Stimulated activated CD4-positive, alpha-beta T cell treated with anti-CD3 and anti-CD28 coated beads, Interleukin-12 subunit alpha, Interleukin-12 subunit beta, amount 100 ng/mL, for 24 hours (primary cell): ENCODE measurements at places on chromosomes 16 and 17.

DNA sequence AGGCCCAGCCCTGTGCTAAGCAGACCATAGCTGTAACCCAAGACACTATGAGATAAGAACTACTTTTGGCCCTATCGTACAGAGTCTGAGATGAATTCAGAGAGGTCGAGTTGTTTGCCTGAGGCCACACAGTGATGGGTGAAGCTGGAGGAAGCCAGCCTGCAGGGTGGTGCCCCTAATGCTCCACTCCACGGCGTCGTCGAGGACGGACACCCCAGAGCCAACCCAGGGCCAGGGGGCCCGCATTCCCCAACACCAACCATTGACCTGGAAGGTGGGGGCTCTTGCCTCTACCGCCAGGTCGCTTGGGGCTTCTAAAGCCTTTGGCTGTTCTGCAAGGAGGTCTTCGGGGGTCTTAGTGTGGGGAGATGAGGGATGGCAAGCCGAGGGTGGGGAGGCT, 84.1 kb downstream of the IRF8 start:
- DNase-seq, result no peak

DNA sequence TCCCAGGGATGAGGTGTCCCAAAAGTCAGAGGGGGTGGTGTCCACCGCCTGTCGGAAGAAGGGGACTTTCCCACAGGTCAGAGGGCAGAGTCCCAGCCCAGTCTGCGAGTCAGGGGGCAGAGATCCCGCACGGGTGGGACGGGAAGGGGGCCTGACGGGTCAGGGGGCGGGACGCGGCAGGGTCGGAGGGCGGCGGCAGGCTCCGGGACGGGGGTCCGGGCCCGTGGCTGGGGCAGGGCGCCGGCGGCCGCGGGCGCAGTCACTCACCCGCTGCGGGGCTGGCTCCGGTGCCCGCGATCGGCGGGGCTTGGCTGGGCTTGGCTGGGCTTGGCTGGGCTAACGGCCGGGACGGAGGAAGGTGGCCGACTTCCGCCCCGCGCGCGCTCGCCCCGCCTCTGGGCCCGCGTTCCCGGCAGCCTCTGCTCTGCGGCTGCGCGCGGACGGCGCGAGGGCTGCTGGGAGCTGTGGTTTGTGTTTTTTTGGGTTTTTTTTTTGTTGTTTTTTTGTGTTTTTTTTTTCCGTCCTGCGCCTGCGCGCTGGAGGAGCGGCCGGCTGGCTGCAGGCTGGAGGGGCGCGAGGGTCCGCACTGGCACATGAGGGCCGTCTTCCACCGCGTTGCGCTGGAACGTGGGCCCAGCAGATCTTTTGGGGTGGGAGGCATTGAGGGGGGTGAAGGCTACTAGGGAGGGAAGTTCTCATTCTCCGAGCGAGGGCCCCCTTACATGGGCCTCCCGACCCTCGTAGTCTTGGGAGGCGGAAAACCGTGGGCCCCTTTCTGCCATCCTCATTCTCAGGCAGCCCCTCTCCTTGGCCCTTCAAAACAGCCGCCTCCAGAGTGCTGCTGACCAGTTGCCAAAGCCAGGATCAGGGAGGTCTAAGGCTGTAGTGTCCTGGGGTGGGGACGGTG, at the start of gene CANT1:
Gene CANT1, minus strand, starts transcription at position 368 of the 907 bp plus-strand sequence. CDS start 12,142 bp downstream, outside the sequence.
- DNase-seq, result peak; percentile 64

DNA sequence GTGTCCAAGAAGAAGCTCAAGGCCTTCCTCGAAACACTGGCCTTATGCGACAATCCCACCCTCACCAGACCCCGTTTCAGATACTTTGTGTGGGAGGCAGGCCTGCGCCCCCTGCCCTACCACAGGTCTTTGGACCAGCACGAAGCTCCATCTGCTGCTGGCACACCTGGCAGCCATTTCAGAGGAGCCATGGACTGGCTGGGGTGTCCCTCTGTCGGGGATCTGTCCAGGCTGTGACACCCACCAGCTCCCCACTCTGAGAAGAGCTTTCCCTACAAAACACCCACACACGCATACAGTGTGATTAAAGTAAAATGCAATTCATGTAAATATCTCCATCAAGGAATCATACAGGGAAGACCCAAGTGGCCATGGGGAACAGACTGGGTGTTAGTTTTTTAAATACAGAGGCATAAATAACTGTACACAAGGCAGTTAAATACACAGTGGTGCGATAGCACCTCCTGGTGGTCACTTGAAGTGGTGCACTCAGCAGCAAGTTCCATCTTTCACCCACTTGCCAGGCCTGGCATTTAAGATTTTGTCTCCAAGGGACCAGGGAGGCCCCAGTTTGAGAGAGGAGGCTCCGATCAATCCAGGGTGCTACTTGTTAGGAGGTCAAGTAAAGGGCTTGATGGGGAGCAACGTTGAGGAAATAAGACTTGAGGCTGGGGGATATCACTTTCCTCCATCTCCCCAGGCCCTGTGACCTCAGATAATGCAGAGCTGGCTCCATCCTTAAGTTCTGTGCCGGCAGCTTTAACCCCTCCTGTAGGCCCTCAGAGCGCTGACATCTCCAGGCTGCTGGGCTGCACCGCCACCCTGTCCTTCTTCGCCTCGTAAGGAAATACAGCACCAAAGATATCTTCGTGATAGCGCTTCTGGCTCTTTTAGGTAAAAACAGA, 43.6 kb downstream of the NOS2 start:
- DNase-seq, result peak; percentile 17

- DNase-seq, result no peak
Observed at GRCh38 chr16:75250089-75250808, 1.2 kb downstream of the BCAR1 start.

DNA sequence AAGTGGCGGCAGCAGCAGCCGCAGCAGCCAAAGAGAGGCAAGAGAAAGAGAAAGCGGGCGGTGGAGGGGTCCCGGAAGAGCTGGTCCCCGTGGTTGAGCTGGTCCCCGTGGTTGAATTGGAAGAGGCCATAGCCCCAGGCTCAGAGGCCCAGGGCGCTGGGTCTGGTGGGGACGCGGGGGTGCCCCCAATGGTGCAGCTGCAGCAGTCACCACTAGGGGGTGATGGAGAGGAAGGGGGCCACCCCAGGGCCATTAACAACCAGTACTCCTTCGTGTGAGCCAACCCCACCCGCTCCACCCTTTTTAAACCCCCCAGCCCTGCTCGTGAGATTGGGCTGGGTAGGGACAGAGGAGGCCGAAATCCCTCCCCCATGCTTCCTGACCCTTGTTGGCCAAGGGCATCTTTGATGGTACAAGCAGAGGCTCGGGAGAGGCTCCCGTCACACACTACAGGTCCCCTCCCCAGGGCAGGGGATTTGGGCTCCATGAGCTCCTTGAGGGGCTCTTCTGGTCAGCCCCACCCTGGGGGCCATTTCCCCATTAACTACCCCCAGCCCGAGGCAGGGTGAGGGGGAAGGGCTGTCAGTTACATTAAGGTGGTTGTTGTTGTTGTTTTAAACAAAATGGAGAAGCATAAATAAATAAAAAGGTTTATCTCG, 4.6 kb upstream of the ATP2A1 start:
- peak; percentile 48 for DNase-seq

GRCh38 chr17:36544044-36544306, 744 bp upstream of the GGNBP2 start:
- DNase-seq, result no peak

DNA sequence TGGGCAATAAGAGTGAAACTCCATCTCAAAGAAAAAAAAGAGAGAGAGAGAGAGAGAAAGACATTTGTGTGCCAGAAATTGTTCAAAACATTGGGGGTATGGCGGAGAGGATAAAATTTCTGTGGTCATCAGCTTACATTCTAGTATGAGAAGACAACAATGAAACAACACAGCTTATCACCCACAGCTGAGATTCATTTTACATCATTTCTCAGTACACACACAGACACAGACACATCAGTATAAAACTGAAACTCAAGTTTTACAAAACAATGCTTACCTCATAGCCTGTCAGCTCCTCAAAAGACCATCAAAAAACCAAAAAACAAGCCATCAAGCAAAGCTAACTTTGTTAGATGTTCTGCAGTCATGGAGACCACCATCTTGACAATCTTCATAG, 31.4 kb upstream of the CNEP1R1 start:
- DNase-seq, result no peak

GRCh38 chr17:52140601-52141000, 17.9 kb downstream of the CA10 start:
- DNase-seq, result no peak

DNA sequence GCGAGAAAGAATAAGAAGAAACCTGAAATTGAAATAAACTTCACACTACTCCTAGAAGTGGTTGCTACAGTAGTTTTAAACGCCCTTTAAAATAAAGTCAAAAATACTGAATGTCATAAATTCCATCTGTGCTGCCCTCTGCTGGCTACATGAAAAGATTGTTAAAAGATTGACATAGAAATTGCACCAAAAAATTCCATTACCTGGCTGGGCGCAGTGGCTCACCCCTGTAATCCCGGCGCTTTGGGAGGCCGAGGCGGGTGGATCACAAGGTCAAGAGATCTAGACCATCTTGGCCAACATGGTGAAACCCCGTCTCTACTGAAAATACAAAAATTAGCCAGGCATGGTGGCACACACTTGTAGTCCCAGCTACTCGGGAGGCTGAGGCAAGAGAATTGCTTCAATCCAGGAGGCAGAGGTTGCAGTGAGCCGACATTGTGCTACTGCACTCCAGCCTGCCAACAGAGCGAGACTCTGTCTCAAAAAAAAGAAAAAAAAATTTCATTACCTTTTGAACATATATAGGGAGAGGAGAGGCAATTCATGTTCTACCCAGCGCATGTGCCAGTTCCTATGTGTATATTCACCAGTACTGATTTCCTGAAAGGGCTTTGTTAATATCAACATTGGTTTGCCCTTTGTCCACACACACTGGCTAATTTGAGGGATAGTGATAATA, 36.5 kb downstream of the CYTH1 start:
- no peak for DNase-seq

DNA sequence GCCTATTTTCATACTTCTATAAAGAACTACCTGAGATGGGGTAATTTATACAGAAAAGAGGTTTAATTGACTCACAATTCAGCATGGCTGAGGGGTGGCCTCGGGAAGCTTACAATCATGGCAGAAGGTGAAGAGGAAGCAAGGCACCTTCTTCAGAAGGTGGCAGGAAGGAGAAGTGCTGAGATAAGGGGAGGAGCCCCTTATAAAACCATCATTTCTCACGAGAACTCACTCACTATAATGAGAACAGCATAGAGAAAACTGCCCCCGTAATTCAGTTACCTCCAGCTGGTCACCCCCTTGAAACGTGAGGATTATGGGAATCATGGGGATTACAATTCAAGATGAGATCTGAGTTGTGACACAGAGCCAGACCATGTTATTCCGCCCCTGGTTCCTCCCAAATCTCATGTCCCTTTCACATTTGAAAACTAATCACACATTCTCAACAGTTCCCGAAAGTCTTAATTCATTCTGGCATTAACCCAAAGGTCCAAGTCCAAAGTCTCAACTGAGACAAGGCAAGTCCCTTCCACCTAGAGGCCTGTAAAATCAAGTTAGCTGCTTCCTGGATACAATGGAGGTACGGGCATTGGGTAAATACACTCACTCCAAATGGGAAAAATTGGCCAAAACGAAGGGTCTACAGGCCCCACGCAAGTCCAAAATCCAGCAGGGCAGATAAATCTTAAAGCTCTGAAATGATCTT, 237.7 kb downstream of the CDH13 start:
- DNase-seq, result no peak

DNA sequence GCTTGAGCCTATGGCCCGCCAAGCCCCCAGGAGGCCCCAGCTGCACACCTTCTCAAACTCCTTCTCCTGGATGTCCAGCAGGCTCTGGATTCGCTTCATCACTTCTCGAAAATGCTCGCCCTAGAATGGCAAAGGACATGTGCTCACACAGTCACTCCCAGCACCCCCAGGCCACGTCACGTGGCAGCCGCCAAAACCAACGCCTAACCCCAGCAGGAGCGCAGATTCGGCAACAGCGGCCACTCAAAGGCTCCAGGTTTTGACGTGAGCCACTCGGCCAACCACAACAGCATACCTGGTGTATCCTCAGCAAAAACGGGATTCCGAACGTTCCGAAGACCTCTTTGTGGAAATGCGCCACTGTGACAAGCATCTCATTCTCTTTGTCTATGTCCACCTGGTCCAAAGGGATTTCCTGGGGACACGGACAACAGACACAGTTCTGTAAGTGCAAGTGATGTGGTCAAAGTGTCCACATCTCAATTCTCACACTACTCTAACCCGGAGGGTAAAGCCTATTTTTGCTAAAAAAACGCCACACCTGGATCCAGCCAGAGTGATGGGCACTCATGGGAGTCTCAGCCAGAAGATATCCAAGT, 12.7 kb downstream of the LITAFD start:
- no peak for DNase-seq

DNA sequence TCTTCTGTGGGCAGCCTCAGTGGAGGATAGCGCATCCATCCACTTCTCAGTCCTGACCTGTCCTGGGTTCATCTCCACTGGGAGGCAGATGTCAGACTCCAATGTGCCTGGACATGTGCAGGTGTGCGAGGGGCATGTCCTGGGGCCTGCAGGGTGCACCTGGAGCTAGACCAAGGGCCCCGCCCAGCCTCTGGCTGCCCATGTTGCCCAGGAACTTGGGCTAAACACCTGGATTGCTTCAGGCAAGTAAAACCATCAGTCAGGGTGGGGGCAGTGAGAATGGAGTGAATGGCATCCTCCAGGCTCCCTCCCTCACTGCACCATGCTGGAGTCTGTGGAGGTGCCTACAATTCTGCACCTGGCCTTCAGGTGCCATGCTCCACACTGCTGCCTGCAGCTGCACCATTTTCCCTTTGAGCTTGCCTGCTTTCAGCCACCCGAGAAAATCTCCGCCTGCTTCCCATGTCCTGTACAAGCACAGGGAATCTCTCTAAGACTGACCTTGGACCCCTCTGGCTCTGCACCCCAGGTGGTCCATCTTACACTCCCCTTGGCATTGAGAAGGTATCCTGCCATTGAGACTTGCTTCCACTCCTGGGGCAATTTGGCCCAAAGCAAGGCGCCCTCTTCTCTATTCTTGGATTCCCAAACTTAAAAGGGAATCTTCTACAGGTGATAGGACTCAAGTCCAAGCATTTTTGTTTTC, 2.1 kb upstream of the MFSD6L start:
- DNase-seq, result no peak

DNA sequence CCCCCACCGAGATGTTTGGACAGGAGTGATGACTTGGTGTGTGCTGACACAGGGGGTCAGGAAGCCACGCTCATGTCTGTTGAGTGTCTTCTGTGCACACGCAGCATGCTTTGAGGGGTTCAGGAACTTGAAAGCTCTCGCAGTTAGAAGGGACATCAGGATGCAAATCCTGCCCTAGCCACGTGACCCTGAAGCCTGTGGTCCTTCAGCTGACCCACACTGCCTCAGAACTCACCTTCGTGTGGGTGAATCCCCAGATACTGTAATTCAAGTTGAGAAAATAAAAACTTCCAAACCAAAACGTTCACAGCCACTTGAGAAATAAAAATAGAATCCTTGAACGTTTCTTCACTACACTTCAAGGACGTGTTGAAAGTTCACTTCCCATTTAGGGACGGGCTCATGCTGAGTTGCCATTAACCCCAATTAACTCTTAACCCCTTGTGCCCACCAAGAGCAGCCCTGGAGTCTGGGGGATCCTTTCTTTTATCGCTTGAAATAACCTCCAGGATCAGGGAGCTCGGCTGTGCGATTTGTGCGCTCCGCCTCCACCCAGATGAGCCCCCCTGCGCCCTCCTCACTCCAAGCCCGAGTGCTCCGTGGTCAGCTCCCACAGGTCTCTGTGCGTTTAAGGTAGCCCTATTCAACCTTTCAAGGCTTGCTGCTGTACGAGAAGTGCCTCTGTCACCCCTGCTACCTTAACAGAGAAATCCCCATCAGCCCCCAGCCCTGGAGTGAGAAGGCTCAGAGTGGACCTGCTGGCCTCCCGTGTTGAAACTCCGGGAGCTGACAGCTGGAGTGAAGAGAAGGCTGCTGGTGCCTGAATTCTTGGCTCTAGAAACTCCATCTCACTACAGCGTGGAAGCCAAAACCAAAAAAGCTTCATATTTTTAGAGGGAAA, 36.2 kb upstream of the NAT9 start:
- DNase-seq, result no peak
